ENCODE measurements at places on chromosomes 5 and 9.

DNA sequence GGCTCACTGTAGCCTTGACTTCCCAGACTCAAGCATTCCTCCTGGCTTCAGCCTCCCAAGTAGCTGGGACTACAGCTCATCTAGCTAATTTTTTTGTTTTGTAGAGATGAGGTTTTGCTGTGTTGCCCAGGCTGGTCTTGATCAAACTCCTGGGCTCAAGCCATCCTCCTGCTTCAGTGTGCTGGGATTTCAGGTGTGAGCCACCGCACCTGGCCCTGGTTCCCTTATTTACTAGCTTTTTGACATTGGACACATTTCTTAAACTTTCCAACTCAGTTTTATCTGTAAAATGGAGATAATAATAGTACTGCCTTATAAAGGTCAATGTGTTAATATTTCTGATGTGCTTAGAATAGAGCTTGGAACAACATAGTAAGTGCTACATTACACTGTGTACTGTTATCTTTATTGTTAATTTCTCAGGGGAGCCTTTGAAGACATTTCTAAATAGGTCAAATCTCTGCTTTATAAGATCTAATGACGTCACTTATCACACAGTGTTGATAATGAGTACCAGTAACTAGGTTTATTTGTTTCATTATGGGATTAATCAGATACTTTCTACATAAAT, 66.7 kb downstream of the KIAA1958 start:
- no peak for DNase-seq

DNA sequence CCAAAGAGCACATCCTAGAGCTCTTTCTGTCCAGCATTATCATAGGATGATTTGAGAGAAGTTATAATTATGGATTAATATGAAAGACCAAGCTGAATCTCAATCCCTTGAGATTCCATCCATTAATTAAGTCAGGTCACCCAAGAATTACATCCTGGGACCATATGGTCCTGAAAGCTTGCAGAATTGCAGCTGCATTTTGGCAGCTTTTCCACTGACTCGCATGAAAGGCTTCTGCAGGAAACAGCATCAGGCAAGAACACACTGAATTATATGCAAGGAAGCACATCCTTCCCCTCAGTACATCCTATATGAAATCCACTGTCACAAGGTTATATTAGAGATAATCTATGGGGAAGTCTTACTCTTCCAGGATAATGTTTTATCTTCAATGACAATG, 109.1 kb upstream of the CTNND2 start:
- DNase-seq: no peak

GRCh38 chr5:14011089-14012020, 66.9 kb upstream of the DNAH5 start:
- peak; percentile 95 for DNase-seq

DNA sequence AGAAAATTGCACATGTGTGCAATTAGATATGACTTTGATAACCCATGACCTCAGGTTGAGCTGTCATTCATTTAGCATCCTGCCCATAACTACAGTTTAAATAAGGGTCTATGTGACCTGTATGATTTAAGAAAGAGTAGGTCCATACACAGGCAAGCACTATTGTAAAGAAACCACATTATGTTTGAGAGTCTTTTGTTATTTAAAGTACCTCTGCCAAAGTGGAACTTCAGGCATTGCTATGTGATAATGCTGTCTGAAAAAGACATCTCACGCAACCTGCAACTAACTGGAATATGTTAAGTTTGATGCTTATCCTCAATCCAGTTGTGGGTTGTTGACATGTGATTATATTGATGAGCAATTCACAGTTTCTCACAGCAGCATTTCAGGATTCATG, 317.0 kb downstream of the TMEM161B start:
- no peak for DNase-seq

DNA sequence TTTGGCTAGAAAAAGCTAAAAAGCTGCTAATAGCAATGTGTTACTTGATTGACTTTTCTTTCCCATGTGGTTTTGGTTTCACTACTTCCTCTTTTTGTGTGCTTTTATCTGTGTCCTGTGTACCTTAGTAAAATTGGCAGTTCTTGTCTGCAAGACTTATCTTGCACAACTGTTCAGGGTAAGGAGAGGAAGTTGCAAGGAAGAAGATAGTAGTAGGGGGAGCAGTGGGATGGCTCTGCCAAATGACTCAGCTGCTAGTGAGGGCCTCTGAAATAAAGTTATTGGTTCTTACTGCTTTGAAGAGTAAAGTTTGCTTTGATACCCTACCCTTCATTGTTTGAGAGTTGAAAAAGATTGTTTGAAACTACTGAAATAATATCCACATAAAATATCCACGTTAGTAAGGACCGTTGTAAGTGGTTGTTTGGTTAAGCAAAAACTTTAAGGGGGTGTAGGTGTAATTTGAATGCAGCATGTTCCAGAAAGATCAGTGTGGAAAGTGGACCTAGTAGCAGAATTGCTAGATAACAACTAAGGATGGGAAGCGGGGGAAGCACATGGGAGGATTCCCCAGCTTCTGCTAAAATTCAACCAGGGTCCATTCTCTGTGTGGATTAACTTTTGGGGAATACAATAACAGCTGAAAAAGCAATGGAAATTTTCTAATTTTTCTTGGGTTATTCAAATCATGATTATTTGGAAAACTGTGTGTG, 123.5 kb downstream of the SCAMP1 start:
- no peak for DNase-seq

DNA sequence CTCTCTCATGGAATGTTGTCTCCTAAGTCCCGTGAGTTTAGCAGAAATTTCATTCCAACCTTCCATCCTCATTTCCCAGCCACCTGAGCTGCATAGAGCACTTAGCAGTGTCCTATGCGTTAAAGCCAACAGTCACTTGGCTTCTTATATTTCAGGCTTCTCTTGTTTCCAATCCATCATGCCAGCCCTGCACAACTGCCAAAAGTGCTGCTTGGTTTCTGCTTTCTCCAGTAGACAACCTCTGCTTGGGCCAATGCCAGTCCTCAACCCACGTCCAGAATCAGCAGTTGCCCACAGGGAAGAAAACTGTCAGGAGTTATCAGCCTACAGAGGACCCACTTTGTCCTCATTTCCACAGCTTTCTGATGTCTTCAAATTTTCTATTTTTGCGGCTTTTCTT, 42.5 kb downstream of the KCNIP1 start:
- no peak for DNase-seq

DNA sequence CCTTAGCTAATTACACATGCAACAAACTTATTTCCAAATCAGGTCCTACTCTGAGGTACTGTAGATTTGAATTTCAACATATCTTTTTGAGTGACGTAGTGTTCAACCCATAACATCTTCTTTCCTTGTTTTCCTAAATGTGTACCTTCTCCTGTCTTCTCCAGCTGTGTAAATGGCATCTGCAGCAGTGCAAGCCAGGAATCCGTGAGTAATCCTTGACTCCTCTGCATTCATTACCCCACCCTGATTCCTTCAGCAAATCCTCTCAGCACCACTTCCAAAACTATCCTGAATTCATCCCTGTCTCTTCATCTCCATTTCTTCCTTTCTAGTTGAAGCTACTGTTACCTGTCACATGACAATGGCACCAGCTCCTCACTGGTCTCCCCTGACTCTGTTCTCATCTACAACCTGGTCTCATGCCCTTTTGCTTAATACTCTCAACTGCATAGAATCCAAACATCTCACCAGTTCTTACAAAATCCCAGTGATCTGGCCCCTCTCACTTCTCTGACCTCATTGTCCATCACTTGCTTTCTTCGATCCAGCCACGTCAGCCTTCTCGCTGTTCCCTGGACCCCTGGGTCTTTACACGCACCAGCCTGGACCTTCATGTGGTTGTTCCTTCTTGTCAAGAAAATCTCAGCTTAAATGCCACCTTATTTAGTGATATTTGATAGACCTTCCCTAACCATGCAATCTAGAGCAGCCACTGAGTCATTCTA, 14.6 kb upstream of the TRAF1 start:
- no peak for DNase-seq

DNA sequence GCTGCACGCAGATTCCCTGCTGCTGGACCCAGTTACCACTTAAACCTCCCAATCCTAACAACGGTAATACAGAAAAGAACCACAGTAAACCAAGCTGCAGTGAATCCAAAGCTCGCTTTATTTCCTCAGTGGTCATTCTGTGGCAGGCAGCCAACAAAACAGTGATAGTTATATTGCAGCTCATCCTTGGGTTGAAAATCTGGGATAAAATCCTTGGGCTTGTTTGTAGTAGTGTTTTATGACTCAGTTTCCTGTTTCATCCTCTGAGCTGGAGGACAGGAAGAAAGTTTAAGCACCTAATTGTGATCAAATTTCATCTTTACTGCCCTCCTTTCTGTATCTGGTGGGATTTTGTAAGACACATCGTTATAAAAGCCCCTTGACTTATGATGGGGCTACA, 31.4 kb downstream of the HMGCR start:
- DNase-seq: no peak

DNA sequence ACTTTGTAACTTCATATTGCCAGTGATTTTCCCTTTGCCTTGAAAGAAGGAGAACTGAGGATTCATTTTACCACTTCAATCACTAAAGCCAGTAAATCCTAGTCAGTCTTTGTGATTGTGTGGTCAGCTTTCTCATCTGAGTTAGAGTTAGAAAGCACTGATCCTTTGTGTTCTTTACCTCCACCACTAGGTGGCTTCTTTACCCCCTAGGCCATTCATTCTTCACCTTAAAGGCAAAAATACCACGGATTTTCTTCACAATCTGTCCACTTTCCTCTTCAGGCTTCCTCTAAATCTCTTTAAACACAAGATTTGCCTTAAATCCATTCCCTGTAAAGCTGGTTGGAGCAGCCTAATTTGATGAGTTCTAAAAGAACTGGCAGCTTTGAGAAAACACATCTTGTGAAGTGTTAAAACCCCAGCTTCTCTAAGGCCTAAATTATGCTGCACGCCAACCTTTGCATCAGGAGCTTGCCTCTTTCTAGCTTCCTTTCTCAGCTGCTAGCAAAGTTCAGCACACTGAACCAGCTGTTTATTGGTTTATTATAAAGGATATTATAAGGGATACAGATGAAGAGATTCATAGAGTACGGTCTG, 20.4 kb downstream of the BDP1 start:
- no peak for DNase-seq

- DNase-seq: no peak
These were observed 64.6 kb upstream of the RASGRF2 start for GRCh38 chr5:80895523-80895922.

- DNase-seq: no peak
These were observed 476.1 kb upstream of the MPDZ start for GRCh38 chr9:13755551-13755950.
